NCI-H1436 (cell line): ENCODE measurements at places on chromosomes 3 and 15.

GRCh38 chr3:19543212-19543841 lies 390.7 kb downstream of the EFHB start:
- peak; percentile 9 for DNase-seq

GRCh38 chr15:88284318-88284998 lies 27.9 kb upstream of the NTRK3 start:
- no peak for DNase-seq

GRCh38 chr3:5079761-5080160 lies 42.3 kb upstream of the ARL8B start:
- no peak for DNase-seq

GRCh38 chr3:48058091-48058490 lies 41.9 kb upstream of the MAP4 start:
- DNase-seq = no peak

- no peak for DNase-seq
Measured at GRCh38 chr15:68091743-68092142, 37.6 kb downstream of the PIAS1 start.

- DNase-seq = no peak
Measured at GRCh38 chr3:122754929-122755328, 38.7 kb downstream of the HSPBAP1 start.

- DNase-seq = no peak
Measured at GRCh38 chr15:78509726-78510312, 2.4 kb downstream of the HYKK start.

GRCh38 chr3:117665296-117665695 lies 955.7 kb downstream of the TUSC7 start:
- DNase-seq = peak; percentile 24
